ENCODE measurements at places on chromosomes 7 and 10.

DNA sequence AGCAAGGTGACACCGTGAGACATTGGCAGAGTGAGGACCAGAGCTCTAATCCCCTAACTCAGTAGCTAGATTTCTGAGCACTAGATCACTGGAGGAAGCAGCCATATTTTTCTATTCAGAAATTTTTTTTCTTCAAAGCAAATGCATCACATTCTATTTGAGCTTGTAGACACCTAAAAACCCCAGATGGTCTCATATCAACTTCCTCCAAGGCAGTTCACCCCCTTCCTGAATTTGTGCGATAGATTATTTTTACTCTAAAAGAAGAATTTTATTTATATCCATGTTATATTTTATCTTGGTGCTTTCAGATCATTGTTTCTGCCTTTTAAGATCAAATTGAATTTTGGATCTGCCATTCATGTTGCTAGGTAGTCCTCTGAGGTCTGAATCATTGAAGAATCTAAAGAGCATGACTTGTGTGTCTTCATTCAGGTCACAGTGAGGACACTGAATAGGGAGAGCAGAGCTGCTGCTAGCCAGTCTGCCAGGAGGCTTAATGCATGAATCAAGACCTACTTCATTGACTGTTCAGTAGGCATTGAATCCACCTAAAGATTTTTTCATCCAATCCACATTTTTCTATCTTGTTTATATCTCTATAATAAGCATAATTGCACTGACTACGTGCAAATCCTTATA is 92.9 kb upstream of the LRRTM3 start:
- DNase-seq, result no peak

GRCh38 chr7:44980393-44981034 is 1.7 kb upstream of the MYO1G start:
- DNase-seq, result peak; percentile 4

GRCh38 chr7:157337316-157338149 is 729 bp downstream of the DNAJB6 start:
- DNase-seq, result peak; percentile 19

GRCh38 chr7:1769286-1770200 is 99.5 kb downstream of the ELFN1 start:
- no peak for DNase-seq

DNA sequence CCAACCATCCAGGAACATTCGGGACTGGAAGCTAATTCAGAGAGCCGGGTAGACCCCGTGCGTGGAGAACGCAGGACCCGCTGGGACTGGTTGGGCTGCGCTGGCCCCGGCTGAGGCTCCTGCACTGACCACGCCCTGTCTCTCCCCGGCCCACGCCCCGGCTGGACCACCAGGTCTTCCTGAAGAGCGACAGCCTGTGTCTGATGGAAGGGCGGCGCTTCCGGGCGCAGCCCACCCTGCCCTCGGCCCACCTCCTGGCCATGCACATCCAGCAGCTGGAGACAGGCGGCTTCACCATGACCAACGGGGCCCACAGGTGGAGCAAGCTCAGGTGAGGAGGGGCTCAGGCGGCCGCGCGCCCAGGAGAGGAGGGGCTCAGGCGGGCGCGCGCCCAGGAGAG is 10.2 kb upstream of the UTF1 start:
- no peak for DNase-seq

DNA sequence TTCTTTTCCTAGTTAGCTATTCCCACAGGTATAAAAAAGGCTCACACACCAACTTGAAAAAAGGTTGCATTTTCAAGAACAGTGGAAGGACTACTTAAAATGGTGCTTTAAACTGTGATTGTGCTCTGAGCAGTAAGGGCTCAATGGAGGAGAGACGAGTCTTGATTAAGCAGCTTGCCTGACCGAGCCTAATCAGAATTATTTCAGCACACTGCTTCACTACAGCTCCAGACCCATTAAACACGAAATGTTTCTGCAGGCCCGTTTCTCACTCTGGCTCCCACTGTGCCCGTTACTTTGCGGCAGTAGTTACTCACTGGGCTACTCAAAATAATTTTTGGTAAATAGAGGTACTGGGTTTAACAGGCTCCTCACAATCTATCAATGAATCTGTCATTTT is 126.0 kb downstream of the NRCAM start:
- no peak for DNase-seq

DNA sequence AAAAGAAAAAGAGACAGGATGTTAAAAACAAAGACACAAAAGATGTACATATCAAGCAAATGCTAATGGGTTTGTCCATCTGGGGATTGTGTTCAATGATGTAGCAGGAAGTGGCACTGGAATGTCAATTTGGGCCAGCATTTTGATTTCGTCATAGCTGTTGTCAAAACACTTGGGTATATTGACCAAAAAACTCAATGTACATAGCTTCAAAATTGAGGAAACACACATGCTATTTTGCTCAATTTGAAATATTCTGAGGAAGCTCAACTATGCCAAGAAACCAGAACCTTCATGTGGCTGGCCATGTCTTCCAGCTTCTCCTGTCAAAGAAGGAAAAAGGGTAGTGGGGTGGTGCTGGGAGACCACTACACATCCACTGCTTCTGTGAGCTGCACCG is 212.7 kb upstream of the GHITM start:
- no peak for DNase-seq

DNA sequence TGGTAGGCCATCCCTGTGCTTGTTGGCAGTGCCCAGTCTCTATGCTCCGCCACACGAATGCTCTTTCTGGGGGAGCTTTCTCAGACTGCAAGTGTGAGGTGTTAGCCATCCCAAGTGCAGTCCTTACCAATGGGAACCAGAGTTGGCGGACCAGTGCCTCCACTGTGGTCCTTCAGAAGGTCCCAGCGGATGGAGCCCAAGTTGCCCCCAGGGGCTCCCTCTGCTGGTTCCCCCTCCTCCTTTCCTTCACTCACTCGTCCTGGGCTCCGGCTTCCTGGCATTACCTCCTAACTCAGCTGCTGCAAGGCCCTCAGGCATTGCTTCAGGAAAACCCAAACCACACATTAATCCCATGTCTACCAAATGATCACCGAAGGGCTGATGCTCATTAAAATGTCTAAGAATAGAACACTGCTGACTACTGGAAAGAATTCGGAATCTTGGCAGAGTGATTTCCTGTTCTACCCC is 139.8 kb downstream of the CUBN start:
- DNase-seq, result no peak

- DNase-seq, result no peak
Observed at GRCh38 chr10:120098232-120098930, 205.9 kb downstream of the SEC23IP start.

DNA sequence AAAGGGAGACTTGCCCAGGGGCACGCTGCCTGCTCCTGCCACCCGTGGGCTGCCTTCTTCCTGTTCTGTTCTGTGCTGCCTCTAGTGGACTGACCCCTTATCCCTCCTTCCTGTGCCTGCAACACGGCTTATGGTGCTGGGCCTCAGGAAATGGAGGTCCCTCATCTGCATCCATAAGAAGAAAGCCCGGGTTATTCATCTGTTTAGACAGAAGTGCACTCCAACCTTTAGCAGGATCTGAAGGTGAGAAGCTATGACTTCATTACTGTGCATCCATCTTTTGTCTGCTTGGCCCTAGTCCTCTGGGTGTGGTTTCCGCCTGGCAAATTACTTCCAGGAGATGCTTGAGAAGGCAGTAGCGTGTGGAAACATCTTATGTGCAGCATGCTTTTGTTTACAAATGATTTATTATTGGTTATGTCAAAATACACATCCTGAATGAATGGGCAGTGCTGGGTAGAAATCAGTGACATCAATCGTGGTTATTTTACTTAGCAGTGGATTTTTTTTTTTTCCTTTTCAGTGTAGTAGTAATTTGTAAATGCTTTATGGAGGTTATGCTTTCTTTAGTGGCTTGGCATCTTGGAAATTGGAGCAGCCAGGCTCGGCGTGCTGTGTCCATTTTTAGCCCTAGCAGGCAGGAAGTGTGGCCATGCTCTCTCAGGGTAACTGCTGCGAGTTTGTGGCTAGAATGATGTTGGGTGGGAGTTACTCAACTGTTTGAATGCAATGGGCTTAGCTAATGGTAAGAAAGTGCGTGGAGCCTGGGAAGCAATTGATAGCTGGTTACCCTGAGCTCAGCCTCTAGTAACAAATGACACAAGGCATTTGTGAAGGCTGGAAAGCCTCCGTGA is 12.7 kb downstream of the PTPRE start:
- peak; percentile 7 for DNase-seq

DNA sequence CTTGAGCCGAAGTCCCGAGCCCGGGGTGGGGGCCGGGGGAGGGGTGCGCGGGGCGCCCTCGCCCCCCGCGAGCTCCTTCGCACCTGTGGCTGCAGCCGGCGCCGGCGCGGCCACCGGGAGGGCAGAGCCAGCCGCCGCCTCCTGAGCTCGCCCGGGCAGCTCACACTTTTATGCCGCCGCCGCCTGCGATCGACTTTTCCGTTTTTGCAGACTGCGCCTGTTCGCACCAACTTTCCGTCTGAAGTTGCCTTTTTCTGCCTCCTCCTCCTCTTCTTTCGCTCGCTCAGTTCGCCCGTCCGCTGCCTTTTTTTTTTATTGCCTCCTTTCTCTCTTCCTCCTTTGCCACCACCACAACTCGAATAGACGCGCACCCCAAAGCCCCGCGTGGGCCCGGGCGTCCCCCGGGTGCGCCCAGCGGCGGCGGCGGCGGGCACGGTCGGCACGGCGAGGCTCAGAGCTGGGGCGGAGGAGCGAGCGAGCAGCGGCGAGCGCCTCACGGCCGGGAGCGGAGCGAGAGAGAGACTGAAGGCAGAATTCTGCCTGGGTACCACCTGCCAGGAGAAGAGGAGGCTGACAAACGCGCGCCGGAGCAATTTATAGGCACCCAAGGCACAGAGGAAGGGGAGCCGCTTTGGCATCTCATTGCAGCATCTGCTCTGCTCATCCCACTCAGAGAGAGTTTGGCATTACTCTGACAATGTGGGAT is at the start of gene C1QL3:
Gene C1QL3 (minus strand): TSS at position 569 of the 706 bp plus-strand sequence. CDS start 814 bp downstream, outside the sequence.
- peak; percentile 7 for DNase-seq

- DNase-seq, result no peak
Observed at GRCh38 chr7:140358024-140358411, 40.3 kb downstream of the SLC37A3 start.

DNA sequence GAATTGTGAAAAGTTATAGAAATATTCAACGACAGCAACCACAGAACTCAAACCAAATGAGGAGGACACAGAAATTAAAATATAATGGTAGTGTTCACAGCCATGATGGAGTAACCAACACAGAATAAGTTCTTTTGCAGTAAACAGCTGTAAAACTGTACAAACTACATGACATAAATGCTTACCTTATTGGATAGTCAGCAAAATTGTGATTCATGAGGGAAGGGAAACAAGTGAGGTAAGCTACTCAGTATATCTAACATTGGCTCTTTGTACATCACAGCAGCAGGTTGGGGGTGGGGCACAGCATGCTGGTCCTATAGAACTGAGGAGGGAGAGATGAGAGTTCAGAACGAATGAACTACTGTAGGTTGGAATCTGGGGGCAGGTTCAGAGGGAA is 86.4 kb downstream of the CDC14C start:
- no peak for DNase-seq

- DNase-seq, result no peak
Observed at GRCh38 chr7:105896407-105896911, 20.1 kb upstream of the ATXN7L1 start.

DNA sequence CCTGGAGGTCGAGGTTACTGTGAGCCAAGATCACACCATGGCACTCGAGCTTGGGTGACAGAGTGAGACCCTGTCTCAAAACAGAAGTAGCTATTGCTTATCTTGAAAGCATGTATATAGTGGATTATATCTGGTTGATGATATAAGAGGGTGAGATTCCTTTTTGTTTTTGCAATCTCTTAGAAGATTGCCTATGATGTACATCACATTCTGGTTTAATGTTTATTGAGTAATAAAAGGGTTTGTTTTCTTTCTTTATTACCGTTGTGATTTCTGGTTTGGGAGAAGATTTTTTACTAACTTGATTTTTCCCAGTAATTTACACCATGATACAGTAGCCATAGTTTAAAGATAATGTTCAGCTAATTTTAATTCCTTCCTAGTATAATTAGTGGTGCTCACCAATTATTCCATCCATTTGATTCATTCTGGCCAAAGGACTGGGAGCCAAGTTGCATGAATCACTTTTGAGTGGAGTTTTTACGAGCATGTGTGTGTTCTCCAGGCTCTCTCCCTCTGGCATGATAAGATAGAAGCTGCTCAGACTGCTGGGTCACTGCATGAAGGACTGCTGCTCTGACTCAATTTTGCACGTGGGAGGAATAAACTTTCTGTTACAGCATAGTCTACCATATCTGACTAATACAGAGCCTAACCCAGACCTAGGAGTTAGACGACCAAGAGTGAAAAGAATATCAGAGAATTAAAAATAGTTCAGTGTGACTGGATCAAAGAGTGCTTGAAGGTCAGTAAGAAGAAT is 13.5 kb upstream of the TSPAN13 start:
- DNase-seq, result peak; percentile 91

- no peak for DNase-seq
Observed at GRCh38 chr10:29256019-29256418, 32.9 kb upstream of the LYZL1 start.

DNA sequence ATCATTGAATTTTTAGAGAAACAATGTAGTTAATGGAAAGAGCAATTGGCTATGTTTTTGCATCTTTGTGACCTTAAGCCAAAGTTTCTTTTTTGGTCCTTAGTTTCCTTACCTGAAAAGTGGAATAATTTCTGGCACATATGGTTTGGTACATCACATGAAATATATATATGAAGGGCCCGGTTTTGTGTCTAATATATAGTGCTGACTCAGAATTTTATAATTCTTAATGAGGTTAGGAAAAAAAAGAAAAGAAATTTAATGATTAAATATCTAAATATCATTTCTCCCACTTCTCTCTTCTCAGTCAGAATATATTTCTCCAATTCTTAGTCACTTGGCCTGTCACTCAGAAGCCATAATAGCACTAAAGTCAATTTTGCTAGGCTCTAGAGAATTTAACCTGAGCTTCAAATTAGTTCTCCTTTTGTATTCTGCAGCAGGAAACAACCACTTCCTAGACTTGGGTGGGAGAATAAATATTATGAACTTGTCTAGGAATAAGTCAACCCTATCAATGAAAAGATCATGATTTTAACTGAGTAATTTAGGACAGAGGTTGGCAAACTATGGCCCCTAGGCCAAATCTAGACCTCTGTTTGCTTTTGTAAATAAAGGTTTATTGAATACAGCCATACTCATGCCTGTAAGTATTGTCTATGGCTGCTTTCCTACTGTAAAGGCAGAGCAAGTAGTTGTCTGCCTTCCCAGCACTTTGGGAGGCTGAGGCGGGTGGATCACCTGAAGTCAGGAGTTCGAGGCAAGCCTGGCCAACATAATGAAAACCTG is 34.6 kb downstream of the PPP1R9A start:
- DNase-seq, result no peak

DNA sequence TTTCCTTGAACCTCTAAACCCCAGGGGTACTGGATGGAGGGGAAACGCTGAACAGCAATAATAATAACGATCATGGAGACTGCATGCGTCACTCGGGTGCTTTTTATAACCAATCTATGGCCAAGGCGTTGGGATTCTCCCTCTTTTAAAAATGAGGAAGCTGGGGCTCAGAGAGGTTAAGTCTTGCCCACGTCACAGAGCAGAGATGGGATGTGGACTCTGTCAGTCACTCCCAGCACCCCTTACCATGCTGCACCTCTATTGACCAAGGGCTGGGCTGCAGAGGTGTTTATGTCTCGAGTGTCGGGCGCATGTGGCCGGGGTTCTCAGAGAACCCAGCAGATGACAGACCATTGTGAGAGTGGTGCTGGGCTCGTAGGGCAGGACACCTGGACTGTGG is 129.9 kb downstream of the CDH23 start:
- DNase-seq, result no peak

GRCh38 chr10:89348481-89348880 is 20.7 kb downstream of the IFIT3 start:
- DNase-seq, result no peak

Data from kidney glomerular epithelial cell (primary cell).